ENCODE measurements at places on chromosomes 7 and 10. TPM values are rescaled to one million over a fixed set of nuclear protein-coding genes. Genes with fewer than 3 reads are reported as not detected.
A peak's percentile ranks its signal among the peaks of the same experiment; 100 is the strongest.

The LIPM gene
- not detected for total RNA-seq

- DNase-seq, result peak; percentile 87
These were observed 22.9 kb upstream of the NANOS1 start for GRCh38 chr10:119006451-119007210.

DNA sequence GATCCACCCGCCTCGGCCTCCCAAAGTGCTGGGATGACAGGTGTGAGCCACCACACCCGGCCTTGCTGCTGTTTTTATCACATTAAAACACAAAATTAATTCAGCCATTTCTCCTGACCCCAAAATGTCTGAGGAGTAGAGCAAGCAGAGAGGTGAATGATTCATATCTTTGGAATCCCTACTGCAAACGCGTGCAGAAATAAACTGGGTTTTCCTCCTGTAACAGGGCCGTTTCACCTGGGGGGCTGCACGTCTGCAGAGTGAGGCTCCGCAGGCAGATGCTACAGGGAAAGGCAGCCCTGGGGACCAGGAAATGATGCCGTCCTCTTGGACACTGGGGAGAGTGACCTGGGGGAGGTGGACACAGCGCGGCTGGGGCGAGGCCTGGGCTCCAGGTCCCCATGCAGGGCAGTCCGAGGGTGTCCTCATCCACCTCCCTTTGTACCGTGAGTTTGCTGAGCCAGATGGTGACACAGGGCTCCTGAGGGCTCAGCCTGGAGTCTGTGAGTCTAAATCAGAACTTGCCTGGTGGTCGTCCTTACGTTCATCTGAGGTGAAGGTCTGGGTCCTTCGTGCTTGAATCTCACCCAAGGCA lies 41.9 kb downstream of the PDGFA start:
- DNase-seq, result peak; percentile 28

The LLCFC1 gene
- total RNA-seq, result not detected

- peak; percentile 4 for DNase-seq
These were observed 277.3 kb upstream of the SEMA3D start for GRCh38 chr7:85464042-85464651.

GRCh38 chr7:134098072-134098471 lies 29.1 kb upstream of the LRGUK start:
- DNase-seq, result no peak

The CUTC gene
- total RNA-seq, result 25.1 TPM

- no peak for DNase-seq
These were observed 259.4 kb upstream of the CELF2 start for GRCh38 chr10:10758306-10758705.

DNA sequence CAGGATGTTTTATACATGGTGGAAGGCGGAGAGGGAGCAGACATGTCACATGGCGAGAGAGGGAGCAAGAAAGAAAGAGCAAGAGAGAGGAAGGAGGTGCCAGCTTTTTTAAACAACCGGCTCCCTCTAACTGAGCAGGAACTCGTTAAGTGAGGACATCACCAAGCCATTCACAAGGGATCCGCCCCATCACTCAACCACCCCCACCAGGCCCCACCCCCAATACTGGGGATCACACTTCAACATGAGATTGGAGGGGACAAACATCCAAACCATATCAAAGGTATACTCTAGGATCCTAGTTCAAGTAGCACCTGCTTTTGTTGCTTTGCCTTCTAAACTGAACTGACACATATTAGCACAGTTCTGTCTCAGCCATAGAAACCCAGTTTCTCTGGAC lies 141.9 kb upstream of the KLF14 start:
- no peak for DNase-seq

The RELN gene
- 4.8 TPM for total RNA-seq

DNA sequence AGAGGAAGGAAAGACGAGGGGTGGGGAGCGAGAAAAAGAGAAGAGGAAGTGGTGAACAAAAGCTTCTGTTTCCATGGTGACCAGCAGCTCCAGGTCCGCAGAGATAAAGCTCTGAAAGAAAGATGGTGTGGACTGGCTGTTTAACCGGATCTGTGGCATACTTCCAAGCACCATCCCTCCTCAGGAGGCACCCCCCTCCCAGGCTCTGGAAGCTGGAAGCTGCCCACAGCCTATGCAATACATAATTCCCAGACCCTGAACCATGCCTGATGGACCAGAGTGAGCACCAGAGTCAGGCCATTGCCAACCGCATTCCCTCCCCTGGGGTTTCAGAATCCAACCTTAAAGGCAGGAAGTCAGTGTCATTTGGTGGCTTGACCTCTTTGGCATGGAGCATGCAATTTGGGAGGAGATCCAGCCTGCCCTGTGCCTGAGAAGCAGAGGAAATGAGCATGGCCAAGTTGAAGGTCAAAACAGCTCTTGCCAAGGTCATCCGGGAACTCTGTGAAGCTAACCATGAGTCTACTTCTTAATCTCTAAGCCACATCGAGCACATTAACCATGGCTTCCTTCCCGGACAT lies 22.2 kb upstream of the CPXM2 start:
- DNase-seq, result no peak

The LRMDA gene
- total RNA-seq, result 11.7 TPM

DNA sequence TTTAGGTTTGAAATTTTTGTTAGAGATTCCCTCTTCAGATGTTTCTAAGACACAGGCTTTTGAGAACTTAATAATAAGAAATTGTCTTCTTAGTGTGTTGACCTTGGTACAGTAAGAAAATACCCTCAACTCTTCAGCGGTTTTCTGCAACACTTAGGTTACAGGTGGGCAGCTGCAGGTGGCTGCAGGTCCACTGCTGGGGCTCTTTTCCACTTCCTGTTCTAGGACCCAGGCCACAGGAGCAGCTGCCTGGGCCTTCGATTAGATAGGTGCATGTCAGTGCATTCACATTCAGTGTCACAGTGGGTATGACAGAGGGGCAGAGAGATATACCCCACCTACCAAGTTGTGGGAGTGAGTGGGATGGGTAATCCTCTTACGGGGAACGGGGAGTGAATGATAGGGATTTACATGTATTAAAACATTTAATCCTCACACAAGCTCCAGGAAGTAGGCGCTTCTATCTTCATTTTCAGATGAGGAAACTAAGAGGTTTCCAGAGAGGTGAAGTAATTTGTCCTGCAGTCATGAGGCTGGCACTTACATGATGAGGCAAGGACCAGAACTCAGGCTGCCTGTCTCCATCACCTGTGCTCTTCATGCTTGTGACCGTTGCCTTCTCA lies 20.2 kb upstream of the SUV39H2 start:
- DNase-seq, result no peak

DNA sequence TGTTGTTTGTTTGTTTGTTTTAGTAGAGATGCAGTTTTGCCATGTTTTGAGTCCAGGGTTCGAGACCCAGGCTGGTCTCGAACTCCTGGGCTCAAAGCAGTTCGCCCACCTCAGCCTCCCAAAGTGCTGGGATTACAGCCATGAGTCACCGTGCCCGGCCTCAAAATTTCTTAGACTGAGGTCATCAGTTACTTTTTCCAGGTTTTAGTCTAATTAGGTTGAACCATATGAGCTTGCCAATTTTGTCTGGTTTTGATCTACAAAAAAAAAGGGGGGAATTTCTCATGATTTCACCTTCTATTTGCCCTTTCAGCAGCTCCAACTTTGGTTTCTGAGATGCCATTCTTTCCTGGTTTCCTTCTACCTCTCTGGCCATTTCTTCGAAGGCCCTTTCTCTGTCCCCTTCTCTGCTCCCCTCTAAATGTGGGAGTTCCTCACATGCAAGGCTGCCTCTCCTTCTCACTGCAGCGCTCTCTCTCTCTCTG lies 5.5 kb downstream of the CUEDC2 start:
- DNase-seq, result no peak

DNA sequence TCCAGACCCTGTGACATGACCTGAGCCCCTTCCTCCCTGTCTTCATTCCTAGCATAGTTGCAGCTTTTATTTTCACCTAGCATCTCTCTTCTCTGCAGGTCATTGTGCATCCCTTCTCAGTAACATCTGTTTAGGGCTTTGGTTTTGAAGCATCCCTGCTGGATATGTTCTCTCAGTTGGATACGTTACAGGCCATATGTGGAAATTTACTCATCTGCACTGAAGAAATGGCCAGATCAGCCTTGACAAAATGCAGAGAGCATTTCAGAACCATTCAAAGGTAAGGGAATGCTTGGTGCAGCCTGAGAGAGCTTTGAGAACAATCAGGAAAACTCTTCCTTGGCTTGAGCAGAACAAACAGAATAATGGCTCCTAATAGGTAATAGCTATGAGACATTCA lies 647.0 kb downstream of the KCNMA1 start:
- no peak for DNase-seq

The HIPK2 gene
- total RNA-seq, result 186 TPM

- no peak for DNase-seq
These were observed 57.1 kb upstream of the CYP2C18 start for GRCh38 chr10:94626476-94626875.

DNA sequence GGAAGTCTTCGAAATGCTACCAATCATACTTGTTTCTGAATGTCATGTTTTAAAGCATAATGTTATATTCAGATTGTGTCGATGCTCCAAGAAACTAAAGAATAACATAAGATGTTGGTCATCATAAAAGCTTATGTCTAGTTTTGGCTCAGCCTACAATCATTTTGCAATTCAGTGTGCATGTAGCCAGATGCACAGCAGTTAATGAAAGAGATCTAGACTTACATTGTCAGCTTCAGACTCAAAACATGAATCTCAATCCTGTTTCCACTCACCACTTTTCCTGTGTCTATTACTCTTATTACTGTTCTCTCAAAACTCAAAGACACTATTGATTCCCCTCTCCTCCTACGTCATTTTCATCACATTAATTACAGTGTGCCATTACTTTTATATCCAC lies 21.4 kb downstream of the TMEM196 start:
- DNase-seq, result no peak

DNA sequence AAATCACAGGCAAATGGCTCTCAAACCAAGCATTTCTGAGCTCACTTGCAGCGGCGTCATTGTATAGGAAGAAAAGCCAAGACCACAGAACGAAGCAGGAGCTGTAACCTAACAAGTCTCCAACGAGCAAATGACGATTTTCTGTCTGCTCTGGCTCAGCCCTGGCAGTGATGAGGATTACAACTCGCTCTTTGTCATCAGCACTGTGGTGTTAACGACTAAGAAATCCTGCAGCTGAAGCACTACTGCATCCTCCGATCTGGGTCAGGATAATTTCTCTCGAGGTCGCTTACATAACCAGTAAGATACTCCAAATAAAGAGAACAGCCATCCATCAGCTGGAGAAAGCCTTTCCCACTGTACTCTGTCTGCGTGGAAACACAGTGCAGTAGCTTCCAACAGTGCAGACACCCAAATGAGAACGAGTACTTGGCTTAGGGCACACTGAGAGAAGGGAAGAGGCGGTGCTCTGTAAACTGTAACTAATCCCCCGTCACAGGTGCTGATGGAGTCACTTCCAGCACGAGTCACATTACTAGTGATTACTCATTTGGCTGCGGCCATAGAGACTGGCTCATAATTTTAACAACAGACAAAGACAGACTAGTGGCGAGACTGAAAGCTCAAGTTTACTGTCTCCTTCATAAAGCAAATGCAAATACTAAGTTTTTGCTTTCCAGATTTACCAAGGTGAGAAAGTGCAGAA lies 135.8 kb downstream of the NRBF2 start:
- peak; percentile 97 for DNase-seq

The GRID2IP gene
- 0.69 TPM for total RNA-seq
